Neural progenitor cell (in vitro differentiated cells): ENCODE measurements at places on chromosomes 3 and 15. TPM values are rescaled to one million over a fixed set of nuclear protein-coding genes. Genes with fewer than 3 reads are reported as not detected.

DNA sequence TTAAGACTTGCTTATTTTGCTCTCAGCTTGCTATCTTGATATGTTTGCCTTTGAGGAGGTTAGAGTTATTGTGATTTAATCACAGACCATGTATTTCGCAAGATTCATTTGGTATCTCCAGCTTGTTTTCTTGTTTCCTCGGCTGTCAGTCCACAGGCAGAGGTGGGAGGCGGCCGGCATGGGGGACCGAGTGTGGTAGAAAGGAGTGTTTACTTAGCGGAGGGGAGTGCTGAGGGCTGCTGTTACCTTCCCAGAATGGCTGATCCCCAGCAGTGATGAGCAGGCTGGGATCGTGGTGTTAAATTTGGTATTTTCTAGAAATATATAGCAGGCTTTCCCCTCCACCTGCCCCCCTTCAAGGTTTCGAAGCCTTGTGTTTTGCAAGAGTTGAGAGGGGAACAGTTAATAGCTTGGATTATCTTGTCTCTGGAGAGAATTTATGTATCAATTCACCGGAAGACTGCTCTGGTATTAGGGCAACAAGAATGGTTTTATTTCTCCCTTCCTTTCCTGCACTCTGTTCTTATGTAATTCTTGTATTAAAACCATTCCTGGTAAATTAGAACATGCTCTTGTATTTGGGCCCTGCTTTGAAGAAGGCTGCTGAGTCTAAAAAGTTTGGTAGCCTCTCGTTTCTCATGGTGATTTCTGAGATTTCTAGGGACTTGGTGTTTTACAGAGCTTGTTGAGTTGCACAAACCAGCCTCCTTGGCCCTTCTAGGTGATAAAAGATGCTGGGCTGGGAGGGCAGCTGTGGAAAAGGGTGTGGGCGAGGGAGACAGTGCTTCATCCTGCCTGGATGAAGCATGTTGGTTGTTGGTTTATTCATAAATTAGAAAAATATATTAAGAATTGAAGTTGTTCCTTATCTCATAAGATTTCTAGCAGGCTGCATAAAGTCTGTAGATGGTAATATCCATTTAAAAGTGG is 151.4 kb downstream of the IGF1R start:
- no peaks in the 10 kb centered on the region for H3K36me3 ChIP-seq
- H3K4me1 ChIP-seq: peaks cover 39% of the 10 kb centered on the region
- H3K4me3 ChIP-seq: peak overlapping the region; percentile 44
- DNase-seq: peak; percentile 65

DNA sequence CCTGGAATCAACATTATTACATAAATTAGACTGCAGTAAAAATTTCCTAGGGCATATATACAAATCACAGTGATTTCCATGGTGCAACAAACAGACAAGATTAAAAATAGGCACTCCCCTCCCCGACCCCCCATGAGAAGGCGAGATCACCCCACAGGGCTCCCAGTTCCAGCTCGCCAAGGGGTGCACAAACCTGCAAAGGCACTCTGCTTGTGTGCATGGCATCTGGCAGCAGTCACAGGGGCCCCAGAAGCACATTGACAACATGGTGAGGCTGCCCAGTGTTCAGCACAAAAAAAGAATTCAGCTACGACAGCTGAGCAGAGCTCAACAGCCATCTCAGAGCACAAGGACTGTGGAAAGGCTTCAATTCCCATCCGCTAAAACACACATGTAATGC is 19.2 kb upstream of the CERS3 start:
- no peak overlapping the region for H3K27ac ChIP-seq
- no peak overlapping the region for H3K4me3 ChIP-seq
- no peaks in the 10 kb centered on the region for H3K4me1 ChIP-seq
- H3K36me3 ChIP-seq: no peaks in the 10 kb centered on the region
- no peak for DNase-seq

GRCh38 chr15:39381517-39381916 is 199.4 kb upstream of the THBS1 start:
- no peaks in the 10 kb centered on the region for H3K36me3 ChIP-seq
- no peak overlapping the region for H3K27ac ChIP-seq
- no peaks in the 10 kb centered on the region for H3K27me3 ChIP-seq
- no peak for DNase-seq
- H3K4me3 ChIP-seq: no peak overlapping the region

- no peaks in the 10 kb centered on the region for H3K4me1 ChIP-seq
- H3K4me3 ChIP-seq: no peak overlapping the region
- no peaks in the 10 kb centered on the region for H3K27me3 ChIP-seq
- no peak overlapping the region for H3K27ac ChIP-seq
Observed at GRCh38 chr3:98613616-98614015, 20.2 kb upstream of the CPOX start.

GRCh38 chr3:178454726-178455125 is 81.5 kb upstream of the KCNMB2 start:
- no peak overlapping the region for H3K4me3 ChIP-seq
- DNase-seq: peak; percentile 33
- H3K27ac ChIP-seq: no peak overlapping the region
- no peaks in the 10 kb centered on the region for H3K36me3 ChIP-seq

GRCh38 chr3:78098367-78098766 is 1058.5 kb downstream of the ROBO2 start:
- H3K4me1 ChIP-seq: peaks cover 5% of the 10 kb centered on the region
- no peak for DNase-seq
- H3K27ac ChIP-seq: no peak overlapping the region

- H3K27ac ChIP-seq: no peak overlapping the region
- H3K27me3 ChIP-seq: no peaks in the 10 kb centered on the region
- DNase-seq: peak; percentile 38
- no peak overlapping the region for H3K4me3 ChIP-seq
- peaks cover 15% of the 10 kb centered on the region for H3K4me1 ChIP-seq
Observed at GRCh38 chr3:188584958-188585689, 431.2 kb downstream of the LPP start.

DNA sequence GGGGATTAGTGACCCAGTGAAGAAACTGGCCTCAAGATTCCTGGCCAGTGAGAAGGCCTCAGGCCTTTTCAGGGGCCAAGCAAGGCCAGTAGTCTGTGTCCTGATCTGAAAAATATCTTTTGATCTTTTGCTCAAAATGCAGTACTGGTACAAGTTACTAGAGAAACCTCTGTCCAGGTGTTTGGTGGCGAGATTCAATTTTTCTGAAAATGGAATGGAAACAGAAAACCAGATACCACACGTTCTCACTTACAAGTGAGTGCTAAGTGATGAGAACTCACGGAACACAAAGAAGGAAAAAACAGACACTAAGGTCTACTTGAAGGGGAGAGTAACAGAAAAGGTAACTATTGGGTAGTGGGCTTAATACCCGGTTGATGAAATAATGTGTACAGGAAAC is 463.4 kb downstream of the ZIC1 start:
- H3K27me3 ChIP-seq: no peaks in the 10 kb centered on the region
- no peaks in the 10 kb centered on the region for H3K36me3 ChIP-seq
- no peak overlapping the region for H3K4me3 ChIP-seq
- H3K27ac ChIP-seq: no peak overlapping the region
- DNase-seq: no peak
- no peaks in the 10 kb centered on the region for H3K4me1 ChIP-seq

DNA sequence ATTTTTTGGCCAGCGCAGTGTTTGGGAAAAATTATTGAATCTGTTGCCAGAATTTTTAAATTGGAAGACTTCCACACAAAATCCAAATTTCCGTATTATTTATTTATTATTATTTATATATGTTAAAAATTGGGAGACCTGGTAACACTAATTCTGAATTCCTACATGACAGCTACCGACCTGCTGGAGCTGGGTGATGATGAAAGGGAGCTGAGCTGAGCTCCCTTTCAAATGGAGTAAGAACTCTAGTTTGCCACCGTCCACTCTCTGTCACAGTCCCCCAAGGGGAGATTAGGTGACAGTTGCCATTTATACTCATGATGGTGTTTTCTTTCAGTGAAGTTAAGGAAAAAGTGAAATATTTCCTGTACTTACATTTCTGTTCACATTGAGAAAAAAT is 1.4 kb downstream of the CRTC3 start:
- peak; percentile 21 for DNase-seq
- H3K27me3 ChIP-seq: peaks cover 54% of the 10 kb centered on the region
- peak overlapping the region; percentile 66 for H3K4me3 ChIP-seq

The ARNT2 gene
- 15.7 and 20.1 TPM in 2 replicates for total RNA-seq

The PIK3R4 gene
- total RNA-seq: 40.9 and 65.8 TPM in 2 replicates

The CTXN2 gene
- total RNA-seq: 0.03 and 0.60 TPM in 2 replicates

The TEX55 gene
- not detected in 2 replicates for total RNA-seq

The C2CD4A gene
- total RNA-seq: not detected in 2 replicates

The RHOV gene
- 1.2 TPM in 1 of 2 replicates, not detected in the other for total RNA-seq

The IGSF10 gene
- 0.15 and 0.22 TPM in 2 replicates for total RNA-seq

The HCN4 gene
- 0.41 and 0.50 TPM in 2 replicates for total RNA-seq

The PCBP4 gene
- 30.5 and 82.3 TPM in 2 replicates for total RNA-seq
